ENCODE measurements at places on chromosomes 4 and X.

- DNase-seq: no peak
Measured at GRCh38 chr4:11069581-11070211, 359.0 kb downstream of the HS3ST1 start.

DNA sequence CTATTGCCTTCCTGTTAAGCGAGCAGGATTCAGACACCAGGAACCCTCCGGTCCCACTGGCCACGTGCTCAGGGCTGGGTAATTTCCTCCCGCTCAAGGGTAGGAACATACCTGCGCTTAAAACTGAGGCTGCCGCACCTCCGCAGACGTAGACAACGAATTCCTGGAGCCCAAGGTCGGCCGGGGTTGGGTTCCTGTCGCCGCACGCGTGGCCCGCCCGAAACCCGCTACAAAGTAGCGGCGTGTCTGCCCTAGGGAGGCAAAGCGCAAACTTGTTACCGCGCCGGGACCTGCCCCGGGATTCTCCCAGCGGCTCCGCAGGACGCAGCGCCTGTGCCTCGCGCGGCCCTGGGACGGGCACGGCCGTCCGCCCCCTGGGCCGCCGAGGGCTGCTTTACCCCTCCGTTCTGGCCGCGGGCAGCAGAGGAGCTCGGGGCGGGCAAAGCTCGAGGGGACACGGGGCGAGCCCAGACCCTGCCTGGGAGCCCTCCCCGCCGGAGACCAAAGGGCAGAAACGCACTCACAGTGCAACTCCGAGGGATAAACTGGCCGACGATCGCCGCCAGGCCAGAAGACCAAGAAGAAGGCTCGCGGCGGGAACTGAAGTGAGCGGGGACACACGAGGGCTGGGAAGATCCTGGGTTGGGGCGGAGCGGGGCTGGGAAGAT is at the start of gene ERVMER34-1:
Gene ERVMER34-1 (minus strand): TSS at position 607 of the 668 bp plus-strand sequence. CDS start 5,905 bp downstream, outside the sequence.
- DNase-seq: peak; percentile 10

GRCh38 chrX:64570204-64570603 is 175.0 kb upstream of the MTMR8 start:
- no peak for DNase-seq

DNA sequence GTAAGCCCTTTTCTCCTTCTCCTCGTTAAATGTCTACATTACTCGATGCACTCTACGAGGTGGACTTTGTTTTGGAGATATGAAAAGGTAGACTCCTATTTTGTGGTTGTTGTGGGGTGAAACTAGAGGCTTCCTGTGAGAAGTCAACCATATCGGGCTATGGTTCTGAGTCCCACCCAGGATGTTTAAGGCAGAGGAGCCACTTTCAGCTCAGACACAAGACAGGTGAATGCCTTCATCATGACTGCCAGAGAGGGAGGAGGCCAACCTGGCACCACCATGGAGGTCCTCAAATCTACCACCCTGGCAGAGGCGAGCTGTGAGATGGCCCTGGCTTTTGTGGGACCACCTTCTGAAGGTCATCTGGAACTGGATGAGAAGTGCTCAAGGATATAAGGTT is 154.4 kb upstream of the KLF3 start:
- no peak for DNase-seq

DNA sequence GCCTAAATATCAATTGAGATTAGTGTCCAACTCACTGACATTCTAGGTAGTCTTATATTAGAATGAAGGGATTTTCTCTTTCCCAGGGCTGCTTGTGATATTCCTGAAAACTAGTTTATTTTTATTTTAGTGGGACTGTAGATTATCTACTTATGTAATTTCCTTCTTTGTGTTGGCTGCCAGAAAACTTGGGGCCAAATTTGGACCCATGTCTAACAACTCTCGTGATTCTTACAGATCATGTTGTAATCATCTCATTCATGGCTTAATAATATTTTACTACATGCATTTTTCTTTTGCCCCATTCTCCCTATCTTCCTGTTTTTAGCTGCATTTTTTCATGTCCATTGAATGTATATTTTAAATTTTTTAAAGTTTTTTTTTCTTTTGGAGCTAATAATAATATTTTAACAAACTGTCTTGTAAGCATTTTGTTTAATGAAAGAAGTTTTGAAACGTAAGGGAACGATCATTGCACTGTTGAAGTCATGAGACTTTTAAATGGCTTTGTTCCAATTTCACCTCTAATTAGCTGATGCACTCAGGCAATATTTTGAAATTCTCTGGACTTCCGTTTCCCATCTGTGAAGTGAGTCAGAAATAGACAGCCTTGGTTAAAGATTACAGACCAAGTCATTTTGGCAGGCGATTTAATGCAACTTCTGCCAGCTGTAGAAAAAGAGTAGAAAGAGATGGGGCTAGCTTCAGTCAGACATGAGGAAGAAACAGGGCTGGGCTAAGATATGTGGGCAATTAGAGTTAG is 14.3 kb upstream of the TDO2 start:
- DNase-seq: no peak

DNA sequence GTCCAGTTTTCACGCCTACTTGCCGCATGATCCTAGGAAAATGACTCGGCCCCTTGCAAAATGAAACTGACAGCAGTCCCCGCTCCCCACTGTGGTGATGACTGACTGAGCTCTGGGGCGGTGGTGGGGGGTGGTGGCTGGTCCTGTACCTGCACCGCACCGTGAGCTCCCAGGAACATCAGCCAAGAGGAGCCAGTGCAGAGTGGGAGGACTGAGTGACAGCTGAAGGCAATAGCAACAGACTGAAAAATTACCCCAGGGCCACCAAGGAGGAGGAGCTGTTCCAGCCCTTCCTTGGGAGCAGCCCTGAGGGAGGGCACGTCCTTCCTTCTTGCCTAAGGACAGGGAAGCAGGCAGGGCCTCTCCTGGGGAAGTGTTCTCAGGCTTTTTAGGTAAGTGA is 2.4 kb upstream of the C4orf50 start:
- DNase-seq: no peak

- no peak for DNase-seq
Measured at GRCh38 chr4:152594978-152595925, 59.4 kb upstream of the FBXW7 start.

DNA sequence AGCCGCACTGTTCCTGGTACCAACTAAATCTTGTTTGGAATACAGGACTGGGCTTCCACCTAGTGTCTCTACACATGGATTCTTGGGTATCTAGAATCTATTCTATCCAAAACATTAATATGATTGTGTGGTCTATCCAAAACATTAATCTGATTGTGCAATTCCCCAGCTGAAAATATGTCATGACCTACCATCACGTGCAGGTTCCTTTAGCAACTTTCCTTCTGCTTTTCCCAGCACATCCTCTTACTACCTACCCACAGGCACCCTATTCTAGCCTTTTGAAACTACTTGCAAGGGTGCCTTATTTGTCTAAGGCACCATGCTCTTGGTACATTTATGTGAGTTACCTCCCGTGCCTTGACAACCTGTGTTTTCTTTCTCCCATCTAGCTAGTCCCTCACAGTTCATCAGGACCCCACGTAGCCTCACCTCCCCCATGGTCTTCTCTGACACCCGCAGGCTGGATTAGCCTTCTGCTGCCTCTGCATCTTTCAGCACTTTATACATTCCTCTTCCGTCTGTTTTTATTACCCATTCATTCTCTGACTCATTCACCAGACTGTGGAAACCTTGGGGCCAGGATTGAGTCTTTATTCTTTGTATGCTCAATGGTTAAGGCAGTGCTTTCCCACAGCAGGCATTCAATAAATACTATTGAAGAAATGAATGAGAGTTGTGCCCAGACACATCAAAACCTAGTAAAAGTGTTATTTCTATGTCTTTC is 88.8 kb upstream of the FAM9B start:
- no peak for DNase-seq
